Vagina (tissue), 2 donors: ENCODE measurements at places on chromosomes 12 and 14. TPM values are rescaled to one million over a fixed set of nuclear protein-coding genes. Genes with fewer than 3 reads are reported as not detected.
A peak's percentile ranks its signal among the peaks of the same experiment; 100 is the strongest.

DNA sequence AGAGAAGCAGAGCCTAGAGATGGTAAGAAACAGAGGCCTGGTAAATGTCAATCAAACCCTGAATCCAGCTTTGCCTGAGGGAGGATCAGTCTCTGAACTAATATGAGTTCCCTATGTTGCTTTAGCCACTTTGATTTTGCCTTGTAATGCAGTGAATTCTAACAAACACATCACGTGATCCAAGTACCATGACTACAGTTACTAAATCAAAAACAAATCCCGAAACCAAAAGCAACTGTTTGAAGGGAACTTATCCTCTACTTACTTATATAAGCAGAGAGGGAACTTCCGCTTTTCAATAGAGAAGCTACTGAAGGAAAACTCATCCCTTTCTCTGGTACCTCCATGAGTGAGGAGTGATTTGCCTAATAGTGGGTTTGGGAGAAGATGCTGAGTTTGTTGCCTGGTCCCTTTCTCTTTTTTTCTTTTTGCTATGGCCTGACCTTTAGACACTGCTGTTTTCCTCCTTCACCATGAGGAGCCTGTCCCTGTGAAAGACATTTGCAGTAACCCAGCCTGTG, 7.7 kb upstream of the PPTC7 start:
- H3K4me1 ChIP-seq = peaks cover 19% of the 10 kb centered on the region
- H3K4me3 ChIP-seq = no peak overlapping the region
- peak overlapping the region; percentile 75 for H3K27ac ChIP-seq
- H3K27me3 ChIP-seq = no peaks in the 10 kb centered on the region
- DNase-seq = no peak

- no peaks in the 10 kb centered on the region for H3K36me3 ChIP-seq
- no peak for DNase-seq
- H3K4me1 ChIP-seq = peaks cover 52% of the 10 kb centered on the region
- H3K27ac ChIP-seq = no peak overlapping the region
- H3K4me3 ChIP-seq = no peak overlapping the region
Observed at GRCh38 chr12:122104844-122105243, 26.3 kb downstream of the MLXIP start.

HOXC9 gene
- not detected for total RNA-seq

GRCh38 chr14:45177076-45177475, 41.3 kb downstream of the FANCM start:
- H3K4me3 ChIP-seq = no peak overlapping the region
- no peak overlapping the region for H3K27ac ChIP-seq
- H3K4me1 ChIP-seq = no peaks in the 10 kb centered on the region
- H3K36me3 ChIP-seq = no peaks in the 10 kb centered on the region

DNA sequence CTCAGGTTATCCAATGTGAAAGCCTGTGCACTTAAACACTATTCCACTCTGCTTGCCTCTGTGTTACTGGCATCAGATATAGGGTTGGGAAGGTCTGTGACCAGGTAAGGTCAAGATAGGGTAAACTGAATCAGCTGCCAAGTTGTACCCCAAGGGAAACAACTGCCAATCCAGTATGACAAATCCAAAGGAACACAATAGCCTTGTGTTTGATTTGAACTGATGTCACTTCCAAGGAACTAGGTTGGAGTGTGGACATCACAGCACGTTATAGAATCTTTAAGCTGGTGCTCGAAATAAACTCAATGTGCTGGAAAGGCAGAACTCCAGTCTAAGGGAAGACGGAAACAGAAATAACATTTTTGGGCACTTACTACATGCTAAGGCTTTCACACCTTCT, 223.4 kb upstream of the BTG1 start:
- no peak overlapping the region for H3K27ac ChIP-seq
- no peak for DNase-seq
- H3K36me3 ChIP-seq = no peaks in the 10 kb centered on the region
- H3K27me3 ChIP-seq = no peaks in the 10 kb centered on the region

CLECL1 gene
- total RNA-seq = not detected

GRCh38 chr12:60501124-60501729, 905.4 kb downstream of the SLC16A7 start:
- H3K36me3 ChIP-seq = no peaks in the 10 kb centered on the region
- no peak overlapping the region for H3K4me3 ChIP-seq
- no peaks in the 10 kb centered on the region for H3K27me3 ChIP-seq
- no peaks in the 10 kb centered on the region for H3K4me1 ChIP-seq
- no peak for DNase-seq
- no peak overlapping the region for H3K27ac ChIP-seq

DNA sequence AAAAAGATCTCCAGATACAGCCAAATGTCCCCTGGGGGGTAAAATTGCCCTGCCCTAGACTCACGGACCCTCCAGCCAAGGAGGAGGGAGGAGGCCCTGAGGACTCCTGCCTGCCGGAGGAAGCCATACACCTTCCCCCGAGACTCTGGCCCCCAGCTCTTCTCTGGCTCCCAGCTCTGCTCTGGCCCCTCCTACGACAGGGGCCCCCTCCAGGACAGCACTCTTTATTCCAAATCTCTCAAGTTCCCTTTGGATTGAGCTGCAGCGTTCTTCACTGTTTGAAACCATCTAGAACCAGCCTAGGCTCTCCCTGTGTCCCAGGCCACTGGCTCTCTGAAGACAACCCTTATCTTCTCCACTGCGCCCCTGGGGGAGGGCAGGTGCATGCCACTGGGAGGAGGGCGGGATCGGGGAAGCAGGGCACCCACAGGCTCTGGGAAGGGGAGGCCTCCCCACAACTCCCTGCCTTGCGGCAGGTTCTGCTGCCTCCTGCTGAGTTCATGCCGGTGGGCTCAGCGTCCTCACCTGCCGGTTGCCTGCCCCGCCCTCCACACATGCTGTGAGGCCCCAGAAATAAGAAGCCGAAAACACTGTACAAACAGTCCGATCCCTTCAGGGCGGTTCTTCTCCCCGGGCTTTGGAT, 112.7 kb downstream of the DICER1 start:
- no peak overlapping the region for H3K4me3 ChIP-seq
- peak; percentile 81 for DNase-seq
- peaks cover 17% of the 10 kb centered on the region for H3K4me1 ChIP-seq
- no peaks in the 10 kb centered on the region for H3K36me3 ChIP-seq

GRCh38 chr14:93007225-93007997, 84.5 kb downstream of the CHGA start:
- no peak overlapping the region for H3K4me3 ChIP-seq
- no peaks in the 10 kb centered on the region for H3K36me3 ChIP-seq
- no peak for DNase-seq
- H3K27me3 ChIP-seq = no peaks in the 10 kb centered on the region
- peaks cover 94% of the 10 kb centered on the region for H3K4me1 ChIP-seq

SFSWAP gene
- total RNA-seq = 34.9 TPM

C3AR1 gene
- total RNA-seq = 6.4 TPM

ACVRL1 gene
- 115 TPM for total RNA-seq

KRT8 gene
- 22.8 TPM for total RNA-seq

GRCh38 chr12:32104572-32105355, 1.9 kb upstream of the BICD1 start:
- H3K27ac ChIP-seq = no peak overlapping the region
- H3K36me3 ChIP-seq = no peaks in the 10 kb centered on the region
- no peak for DNase-seq
- no peaks in the 10 kb centered on the region for H3K27me3 ChIP-seq
- H3K4me1 ChIP-seq = peaks cover 31% of the 10 kb centered on the region
- no peak overlapping the region for H3K4me3 ChIP-seq

CNTN1 gene
- 15.2 TPM for total RNA-seq

DNA sequence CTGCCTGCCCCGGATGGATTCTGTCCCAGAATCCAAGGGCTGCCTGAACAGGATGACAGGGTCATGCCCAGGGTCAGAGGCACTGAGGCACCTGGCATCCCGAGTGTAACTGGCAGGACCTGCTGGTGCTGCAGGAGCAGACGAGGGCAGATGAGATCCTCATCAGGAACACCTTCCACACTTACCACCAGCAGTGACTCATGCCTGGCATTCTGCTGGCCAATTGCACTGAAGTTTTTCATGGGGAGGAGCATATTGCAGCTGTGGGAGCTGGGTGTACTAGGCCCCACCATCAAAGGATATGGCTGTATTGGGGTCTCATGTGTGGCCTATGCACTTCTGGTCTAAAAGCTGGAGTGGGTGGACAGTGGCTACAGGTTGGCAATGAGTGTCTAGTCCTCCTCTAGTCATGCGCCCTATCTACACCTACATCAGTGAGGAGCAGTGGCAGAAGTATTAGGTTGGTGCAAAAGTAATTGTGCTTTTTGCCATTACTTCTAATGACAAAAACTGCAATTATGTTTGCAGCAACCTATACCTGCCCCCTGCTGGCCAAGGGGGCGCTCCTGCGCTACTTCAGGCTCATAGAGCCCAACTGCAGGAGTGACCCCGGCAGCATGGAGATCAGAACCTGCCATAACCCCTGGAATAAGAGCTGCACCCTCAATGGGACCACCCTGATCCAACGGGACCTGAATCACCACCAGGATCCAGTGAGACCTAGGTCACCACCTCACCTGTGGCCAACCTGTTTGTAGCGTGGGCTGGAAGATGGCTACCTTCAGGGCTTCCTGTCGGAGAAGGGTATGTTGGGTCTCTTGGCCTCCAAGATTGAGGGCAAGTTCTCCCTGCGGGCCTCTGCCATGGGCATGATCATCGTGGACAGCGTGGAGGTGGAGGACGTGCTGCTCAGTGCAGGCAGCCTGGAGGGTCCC, 8.0 kb upstream of the C12orf42 start:
- no peaks in the 10 kb centered on the region for H3K4me1 ChIP-seq
- no peaks in the 10 kb centered on the region for H3K36me3 ChIP-seq
- H3K27me3 ChIP-seq = no peaks in the 10 kb centered on the region
- no peak for DNase-seq
- H3K4me3 ChIP-seq = no peak overlapping the region

GRCh38 chr12:93970900-93971688, 177.3 kb upstream of the PLXNC1 start:
- no peak overlapping the region for H3K4me3 ChIP-seq
- H3K27ac ChIP-seq = no peak overlapping the region
- H3K36me3 ChIP-seq = no peaks in the 10 kb centered on the region
- H3K27me3 ChIP-seq = no peaks in the 10 kb centered on the region
- DNase-seq = no peak

GRCh38 chr14:99157676-99158075, 114.3 kb downstream of the BCL11B start:
- H3K27ac ChIP-seq = no peak overlapping the region
- DNase-seq = peak; percentile 79
- no peaks in the 10 kb centered on the region for H3K4me1 ChIP-seq
- H3K27me3 ChIP-seq = no peaks in the 10 kb centered on the region
- no peaks in the 10 kb centered on the region for H3K36me3 ChIP-seq

CD9 gene
- 366 TPM for total RNA-seq

- no peak overlapping the region for H3K4me3 ChIP-seq
- H3K36me3 ChIP-seq = no peaks in the 10 kb centered on the region
- DNase-seq = no peak
- no peaks in the 10 kb centered on the region for H3K4me1 ChIP-seq
- no peak overlapping the region for H3K27ac ChIP-seq
- no peaks in the 10 kb centered on the region for H3K27me3 ChIP-seq
Observed at GRCh38 chr14:105848570-105848969, 322.2 kb downstream of the TMEM121 start.

GRCh38 chr14:57785058-57785457, 80.8 kb downstream of the SLC35F4 start:
- no peak for DNase-seq
- H3K27ac ChIP-seq = no peak overlapping the region
- no peak overlapping the region for H3K4me3 ChIP-seq
- H3K27me3 ChIP-seq = no peaks in the 10 kb centered on the region
- H3K36me3 ChIP-seq = no peaks in the 10 kb centered on the region
- H3K4me1 ChIP-seq = no peaks in the 10 kb centered on the region

GRCh38 chr12:115755725-115756085, 521.8 kb downstream of the MED13L start:
- DNase-seq = no peak
- peak overlapping the region; percentile 41 for H3K4me3 ChIP-seq
- H3K4me1 ChIP-seq = peaks cover 24% of the 10 kb centered on the region
- H3K27ac ChIP-seq = peak overlapping the region; percentile 94
- no peaks in the 10 kb centered on the region for H3K27me3 ChIP-seq

DNA sequence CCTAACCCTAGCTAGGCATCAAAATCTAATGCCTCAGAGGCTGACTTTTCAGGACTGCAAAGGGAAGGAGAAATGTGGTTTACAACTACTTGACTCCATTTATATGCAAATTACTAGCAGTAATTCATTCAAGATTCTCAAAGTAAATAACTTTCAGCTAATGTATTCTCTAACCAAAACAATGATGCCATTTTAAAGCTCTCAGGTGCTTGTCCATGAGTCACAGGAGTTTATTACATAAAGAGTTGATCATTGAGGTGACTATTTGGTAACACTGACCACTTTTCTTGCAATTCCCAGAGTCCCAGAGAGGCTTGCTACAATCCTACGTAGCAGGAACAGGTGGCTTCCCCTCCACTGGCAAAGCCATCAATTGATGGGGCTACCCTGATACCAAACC, 109.0 kb upstream of the SLC35F4 start:
- H3K4me3 ChIP-seq = no peak overlapping the region
- no peaks in the 10 kb centered on the region for H3K27me3 ChIP-seq
- H3K27ac ChIP-seq = no peak overlapping the region
- no peak for DNase-seq

KRT7 gene
- 7.6 TPM for total RNA-seq

LIN7A gene
- total RNA-seq = 12.5 TPM
